Osteocyte (in vitro differentiated cells): ENCODE measurements at places on chromosomes 4 and X. TPM values are rescaled to one million over a fixed set of nuclear protein-coding genes. Genes with fewer than 3 reads are reported as not detected.

DNA sequence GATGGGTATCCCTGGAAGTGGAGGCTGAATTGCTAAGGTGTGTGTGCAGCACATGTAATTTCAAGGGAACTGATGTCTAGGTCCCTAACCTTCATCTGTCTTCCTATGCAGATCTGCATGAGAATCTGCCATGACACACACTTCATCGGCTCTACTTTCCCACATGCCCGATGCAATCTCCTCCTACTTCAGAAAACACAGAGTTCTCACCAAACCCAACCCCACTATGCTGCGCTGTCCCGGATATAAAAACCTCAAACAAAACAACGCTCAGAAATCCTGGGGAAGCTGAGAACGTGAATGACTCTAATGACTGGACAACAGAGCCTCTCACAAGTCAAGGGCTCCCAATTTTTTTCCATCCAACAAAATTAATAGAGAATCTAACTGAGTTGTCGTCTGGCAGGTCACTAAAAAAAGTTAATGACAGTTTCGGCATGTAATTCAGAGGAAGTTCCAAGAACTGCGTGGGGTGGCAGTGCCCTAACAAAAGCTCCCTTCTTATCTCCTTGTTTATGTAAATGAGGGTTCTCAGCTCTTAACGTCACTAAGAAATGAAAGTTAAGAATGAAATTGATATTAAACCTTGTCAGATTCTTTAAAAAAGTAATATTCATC is 39.0 kb downstream of the STX18 start:
- H3K4me1 ChIP-seq: peaks cover 9% of the 10 kb centered on the region
- H3K27ac ChIP-seq: peak overlapping the region; percentile 59
- peak overlapping the region; percentile 60 for H3K4me3 ChIP-seq
- peaks cover 4% of the 10 kb centered on the region for H3K36me3 ChIP-seq
- no peaks in the 10 kb centered on the region for H3K27me3 ChIP-seq

GRCh38 chrX:153381684-153382532 is 19.2 kb downstream of the PNMA6E start:
- DNase-seq: peak; percentile 85
- no peak overlapping the region for H3K27ac ChIP-seq

- no peak overlapping the region for H3K4me3 ChIP-seq
- H3K27ac ChIP-seq: no peak overlapping the region
These were observed 60.2 kb upstream of the MAOA start for GRCh38 chrX:43595931-43596330.

DNA sequence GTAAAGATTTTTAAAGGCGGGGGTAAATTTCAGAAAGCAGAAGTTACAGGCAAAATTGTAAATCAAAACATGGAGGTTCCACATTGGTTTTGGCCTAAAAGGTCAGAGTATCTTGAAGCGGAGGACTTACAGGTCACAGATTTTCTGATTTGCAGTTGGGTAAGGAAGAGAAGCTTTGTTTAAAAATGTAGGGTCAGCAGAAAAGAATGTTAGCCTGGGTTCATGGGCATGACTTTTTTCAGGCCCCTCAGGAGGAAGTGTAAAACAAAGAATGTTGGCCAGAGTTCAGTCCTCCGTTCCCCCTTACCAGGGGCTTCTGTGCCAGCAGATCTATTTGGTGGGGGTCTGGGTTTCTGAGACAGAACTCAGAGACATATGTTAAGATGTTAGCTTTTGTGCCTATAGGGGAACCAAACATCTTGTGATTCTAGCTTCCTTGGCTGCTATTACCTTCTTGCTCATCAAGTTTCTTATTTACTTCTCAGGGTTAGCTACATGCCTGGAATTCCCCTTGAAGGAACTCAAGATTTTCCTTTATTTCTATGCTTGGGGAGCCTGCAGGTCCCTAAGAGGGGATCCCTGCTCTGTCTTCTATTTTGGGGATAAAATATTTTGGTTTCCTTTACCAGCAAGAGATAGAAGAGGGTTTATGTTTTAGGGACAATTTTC is 160.3 kb downstream of the ANK2 start:
- peaks cover 8% of the 10 kb centered on the region for H3K4me1 ChIP-seq
- H3K4me3 ChIP-seq: no peak overlapping the region
- H3K36me3 ChIP-seq: no peaks in the 10 kb centered on the region
- DNase-seq: no peak
- H3K27ac ChIP-seq: no peak overlapping the region
- no peaks in the 10 kb centered on the region for H3K27me3 ChIP-seq

- no peak overlapping the region for H3K4me3 ChIP-seq
- DNase-seq: no peak
- H3K4me1 ChIP-seq: peaks cover 27% of the 10 kb centered on the region
- no peak overlapping the region for H3K27ac ChIP-seq
These were observed 517.7 kb upstream of the GALNT7 start for GRCh38 chr4:172650758-172651530.

DNA sequence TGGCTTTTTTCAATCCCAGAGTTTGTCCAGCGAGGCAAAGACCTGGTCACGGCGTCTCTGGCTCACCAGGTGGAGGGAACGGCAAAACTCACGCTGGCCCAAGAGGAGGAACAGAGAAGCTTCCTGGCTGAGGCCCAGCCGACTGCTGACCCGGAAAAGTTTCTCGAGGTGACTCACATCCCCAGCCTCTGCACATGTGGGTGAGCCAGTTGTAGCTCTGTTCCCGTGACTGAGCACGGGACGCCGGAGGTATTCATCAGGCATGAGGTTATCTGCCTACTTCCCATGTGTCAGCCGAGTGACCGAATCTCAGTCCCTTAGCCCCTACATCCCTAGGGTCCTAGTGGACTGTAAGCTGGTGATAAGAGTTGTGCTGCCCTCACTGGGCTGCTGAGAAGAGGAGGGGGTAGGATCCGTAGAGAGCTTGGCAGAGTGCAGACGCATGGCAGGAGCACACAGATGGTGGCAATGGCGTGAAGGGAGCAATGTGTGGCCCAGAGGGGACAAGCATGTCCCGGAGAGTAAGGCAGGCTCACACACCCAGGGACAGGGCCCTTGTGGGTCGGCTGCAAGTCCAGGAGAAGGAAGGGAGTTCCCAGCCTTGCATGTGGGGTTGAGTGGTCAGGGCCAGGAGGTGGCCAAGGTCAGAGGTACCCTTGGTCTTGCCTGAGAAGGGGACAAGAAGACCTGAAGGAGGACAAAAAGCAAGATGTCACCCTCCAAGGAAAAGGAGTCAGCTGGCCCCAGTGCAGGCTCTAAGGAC is 42.9 kb downstream of the EVC start:
- H3K4me1 ChIP-seq: peaks cover 49% of the 10 kb centered on the region
- H3K4me3 ChIP-seq: no peak overlapping the region
- no peak overlapping the region for H3K27ac ChIP-seq
- H3K27me3 ChIP-seq: no peaks in the 10 kb centered on the region

GRCh38 chr4:6018331-6018730 is at the start of gene C4orf50:
TSS of gene C4orf50 (minus strand) at chr4:6018431.
- no peaks in the 10 kb centered on the region for H3K4me1 ChIP-seq
- peaks cover 18% of the 10 kb centered on the region for H3K27me3 ChIP-seq
- no peak within 1 kb of the TSS for H3K27ac ChIP-seq
- H3K4me3 ChIP-seq: no peak within 1 kb of the TSS
- no peak for DNase-seq
- H3K36me3 ChIP-seq: no peaks in the 10 kb centered on the region

DNA sequence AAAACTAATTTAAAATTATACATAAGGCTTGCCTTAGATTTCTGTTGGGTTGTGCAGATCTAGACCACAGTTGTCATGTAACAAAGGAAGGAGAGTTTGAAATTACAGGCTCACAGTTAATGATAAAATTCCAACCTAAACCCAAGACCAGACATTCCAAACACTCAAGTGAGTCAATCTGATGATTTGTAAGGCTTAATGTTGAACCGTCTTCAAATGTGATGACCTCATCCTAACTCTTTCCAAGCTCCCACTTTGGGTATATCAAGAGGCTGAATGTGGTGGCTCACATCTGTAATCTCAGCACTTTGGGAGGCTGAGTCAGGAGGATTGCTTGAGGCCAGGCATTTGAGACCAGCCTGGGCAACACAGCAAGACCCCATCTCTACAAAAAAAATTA is 149.2 kb downstream of the TBL1X start:
- no peaks in the 10 kb centered on the region for H3K36me3 ChIP-seq
- H3K4me3 ChIP-seq: no peak overlapping the region
- DNase-seq: no peak

DNA sequence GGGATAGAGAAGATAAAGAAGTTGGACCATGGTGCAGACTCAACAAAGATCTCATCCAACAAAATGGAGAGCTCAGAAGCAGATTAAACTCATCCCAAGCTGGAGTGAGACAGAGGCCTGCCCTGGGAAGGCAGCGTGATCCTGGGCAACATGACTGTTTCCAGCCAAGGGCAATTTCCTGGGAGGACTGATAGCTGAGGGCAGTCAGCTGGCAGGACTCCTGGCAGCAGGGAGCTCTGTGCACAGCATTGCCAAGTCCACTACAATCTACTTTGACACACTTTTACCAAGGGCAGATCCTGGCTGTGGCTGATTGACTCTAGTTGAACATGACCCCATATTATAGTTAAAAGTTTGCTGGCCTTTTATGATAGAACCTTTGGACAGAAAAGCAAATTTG is 357.3 kb upstream of the RASGEF1B start:
- DNase-seq: no peak
- H3K27me3 ChIP-seq: no peaks in the 10 kb centered on the region
- no peak overlapping the region for H3K4me3 ChIP-seq
- H3K36me3 ChIP-seq: no peaks in the 10 kb centered on the region

DNA sequence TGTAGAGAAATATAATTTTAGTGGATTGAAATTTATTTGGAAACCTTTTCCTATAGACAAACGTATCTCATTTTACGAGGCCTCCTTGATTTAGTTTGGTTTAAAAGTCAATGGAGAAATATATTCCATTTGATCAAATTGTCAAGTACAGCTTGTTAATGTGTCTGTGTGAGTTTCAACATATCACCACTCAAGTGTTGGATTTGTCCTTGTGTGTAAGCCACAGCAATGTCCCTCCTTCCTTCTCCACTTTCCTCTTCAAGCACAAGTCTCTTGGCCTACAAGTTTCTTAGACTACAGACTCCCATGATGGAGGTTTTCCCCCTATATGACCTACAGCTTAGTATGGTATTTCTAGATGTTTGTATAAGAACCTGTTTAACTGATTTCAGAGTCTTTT is 104.7 kb downstream of the SYNPO2 start:
- H3K27me3 ChIP-seq: no peaks in the 10 kb centered on the region
- no peak overlapping the region for H3K27ac ChIP-seq
- H3K4me1 ChIP-seq: peaks cover 23% of the 10 kb centered on the region

DNA sequence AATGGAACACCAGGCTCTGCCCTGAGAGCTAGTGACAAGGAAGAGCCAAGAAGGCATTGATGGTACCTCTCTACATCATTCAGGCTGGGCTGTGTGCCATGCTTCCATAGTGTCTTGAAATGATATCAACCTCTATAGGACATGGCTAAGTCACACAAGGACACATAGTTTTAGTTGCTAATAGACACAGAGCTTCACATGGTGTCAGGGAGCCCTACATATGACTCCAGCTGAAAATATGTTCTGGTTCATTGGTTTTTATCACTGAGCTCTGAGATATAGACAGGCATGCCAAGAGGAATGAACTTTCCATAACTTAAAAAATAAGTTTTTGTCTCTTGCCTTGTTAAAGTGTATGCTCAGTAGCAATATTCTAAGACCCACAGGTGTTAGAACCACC is 72.1 kb upstream of the PRKG2 start:
- H3K4me1 ChIP-seq: no peaks in the 10 kb centered on the region
- H3K27ac ChIP-seq: no peak overlapping the region
- DNase-seq: no peak
- H3K36me3 ChIP-seq: no peaks in the 10 kb centered on the region
- H3K27me3 ChIP-seq: peaks cover 6% of the 10 kb centered on the region
- no peak overlapping the region for H3K4me3 ChIP-seq

GRCh38 chr4:80036306-80036705 is 36.7 kb downstream of the ANTXR2 start:
- H3K4me3 ChIP-seq: no peak overlapping the region
- H3K27me3 ChIP-seq: no peaks in the 10 kb centered on the region
- H3K4me1 ChIP-seq: peaks cover 10% of the 10 kb centered on the region
- no peak for DNase-seq

DNA sequence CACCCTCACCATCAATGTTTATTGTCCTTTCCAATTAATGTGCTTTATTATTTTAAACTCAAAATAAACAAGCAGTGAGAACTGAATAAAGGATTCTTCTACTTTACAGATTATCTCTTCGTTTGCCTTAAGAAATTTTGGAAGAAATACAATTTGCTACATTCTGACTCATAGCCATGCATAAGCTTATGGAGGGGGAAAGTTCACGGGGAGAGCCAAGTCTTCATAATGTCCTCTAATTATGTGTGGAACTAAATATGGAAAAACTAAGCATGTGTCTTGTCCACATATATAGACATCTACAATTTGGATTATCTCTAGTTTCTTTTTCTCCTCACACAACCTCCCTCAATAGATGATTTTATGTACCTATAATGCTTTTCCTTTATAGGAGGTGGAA is 17.5 kb downstream of the CXCL13 start:
- H3K27me3 ChIP-seq: peaks cover 60% of the 10 kb centered on the region
- peaks cover 2% of the 10 kb centered on the region for H3K4me1 ChIP-seq
- DNase-seq: no peak
- no peak overlapping the region for H3K4me3 ChIP-seq
- no peak overlapping the region for H3K27ac ChIP-seq

DNA sequence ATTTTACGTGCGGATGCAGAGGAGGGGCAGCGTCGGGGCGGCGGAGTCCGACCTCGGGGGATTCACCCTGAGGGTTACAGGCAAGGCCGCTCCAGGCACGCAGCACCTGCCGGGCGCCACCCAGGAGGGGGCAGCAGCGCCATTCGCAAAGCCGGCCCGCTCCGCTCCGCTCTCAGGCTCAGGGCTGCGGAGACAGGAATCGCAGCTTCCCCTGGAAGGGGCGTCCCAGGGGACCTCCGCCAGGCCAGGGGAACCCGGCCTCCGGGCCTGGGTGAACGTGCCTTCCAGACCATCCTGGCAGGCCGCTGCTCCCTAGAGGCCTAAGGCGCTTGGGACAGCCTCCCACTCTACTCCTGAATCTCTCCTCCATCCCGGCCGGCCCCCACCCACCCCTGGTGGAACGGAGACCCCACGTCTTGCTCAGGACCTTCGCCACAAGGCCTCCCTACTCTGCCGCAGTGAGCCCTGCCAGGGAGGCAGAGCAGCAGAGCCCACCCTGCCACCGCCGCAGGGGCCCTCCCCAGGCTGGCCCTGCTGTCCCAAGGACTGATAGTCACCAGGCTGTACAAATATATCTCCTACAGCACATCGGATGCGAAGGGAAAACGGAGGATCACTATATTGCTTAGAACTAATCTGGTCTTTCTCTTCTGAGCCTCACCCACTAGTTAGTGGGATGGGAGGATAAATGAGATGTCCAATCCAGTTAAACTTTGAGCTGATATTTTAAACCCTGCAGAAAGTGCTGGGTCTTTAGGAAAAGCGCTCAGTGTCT is 115.0 kb downstream of the SMIM20 start:
- peaks cover 9% of the 10 kb centered on the region for H3K27me3 ChIP-seq
- no peak overlapping the region for H3K4me3 ChIP-seq
- no peak overlapping the region for H3K27ac ChIP-seq
- no peaks in the 10 kb centered on the region for H3K36me3 ChIP-seq

- DNase-seq: no peak
- H3K4me3 ChIP-seq: no peak overlapping the region
- H3K4me1 ChIP-seq: no peaks in the 10 kb centered on the region
- H3K36me3 ChIP-seq: no peaks in the 10 kb centered on the region
- H3K27ac ChIP-seq: no peak overlapping the region
- H3K27me3 ChIP-seq: no peaks in the 10 kb centered on the region
These were observed 54.7 kb upstream of the ARSJ start for GRCh38 chr4:114034189-114034588.

Gene CSAG3
- total RNA-seq: not detected in 2 replicates

Gene MAGEB2
- not detected in 2 replicates for total RNA-seq

Gene BBS12
- total RNA-seq: 3.3 and 3.6 TPM in 2 replicates

Gene RHOXF2B
- not detected in 2 replicates for total RNA-seq

Gene GPR82
- total RNA-seq: not detected in 2 replicates

Gene CXCL11
- total RNA-seq: not detected in 2 replicates

Gene NR3C2
- 0.42 and 0.75 TPM in 2 replicates for total RNA-seq

Gene NAA11
- total RNA-seq: not detected in 2 replicates

Gene MTTP
- total RNA-seq: not detected in 2 replicates
